Urinary bladder (tissue), 4 donors: ENCODE measurements at places on chromosomes 4 and X. TPM values are rescaled to one million over a fixed set of nuclear protein-coding genes. Genes with fewer than 3 reads are reported as not detected.

Gene TMEM255A
- 3.2 TPM for polyA plus RNA-seq

Gene ENPEP
- 2.0 TPM for polyA plus RNA-seq

Gene ZFP42
- not detected for polyA plus RNA-seq

Gene RAI2
- polyA plus RNA-seq = 54.3 TPM

Gene RASL11B
- polyA plus RNA-seq = 3.9 TPM

Gene ITIH6
- polyA plus RNA-seq = 0.01 TPM

Gene PABPC1L2B
- not detected for polyA plus RNA-seq

Gene FAM236A
- polyA plus RNA-seq = not detected

Gene MND1
- 0.95 TPM for polyA plus RNA-seq

Gene SSX2B
- not detected for polyA plus RNA-seq
